ENCODE measurements at places on chromosomes 12 and 14.

GRCh38 chr12:52673217-52673616, 7.0 kb downstream of the KRT1 start:
- DNase-seq: no peak

DNA sequence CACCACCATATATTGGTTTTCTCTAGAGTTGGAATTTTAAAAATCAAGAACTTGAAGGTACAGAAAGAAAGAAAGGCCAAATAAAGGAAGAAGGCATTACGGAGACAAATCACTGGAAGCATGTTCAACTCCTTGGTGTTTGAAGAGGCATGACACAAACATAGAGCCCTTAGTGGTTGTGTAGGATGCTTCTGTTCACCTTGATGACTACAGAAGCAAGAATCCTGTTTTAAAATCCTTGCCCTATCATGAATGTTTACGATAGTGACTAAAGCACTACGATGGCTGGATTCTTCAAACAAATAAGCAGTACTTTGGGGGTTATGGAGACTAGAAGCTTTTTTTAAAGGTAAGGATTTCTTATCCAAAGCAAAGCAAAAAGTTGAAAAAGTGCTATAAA, 10.3 kb upstream of the ISM2 start:
- DNase-seq: no peak

- no peak for DNase-seq
These were observed 104.7 kb upstream of the ESRRB start for GRCh38 chr14:76271041-76271755.

GRCh38 chr14:102688290-102688689, 89.0 kb upstream of the TRAF3 start:
- no peak for DNase-seq

DNA sequence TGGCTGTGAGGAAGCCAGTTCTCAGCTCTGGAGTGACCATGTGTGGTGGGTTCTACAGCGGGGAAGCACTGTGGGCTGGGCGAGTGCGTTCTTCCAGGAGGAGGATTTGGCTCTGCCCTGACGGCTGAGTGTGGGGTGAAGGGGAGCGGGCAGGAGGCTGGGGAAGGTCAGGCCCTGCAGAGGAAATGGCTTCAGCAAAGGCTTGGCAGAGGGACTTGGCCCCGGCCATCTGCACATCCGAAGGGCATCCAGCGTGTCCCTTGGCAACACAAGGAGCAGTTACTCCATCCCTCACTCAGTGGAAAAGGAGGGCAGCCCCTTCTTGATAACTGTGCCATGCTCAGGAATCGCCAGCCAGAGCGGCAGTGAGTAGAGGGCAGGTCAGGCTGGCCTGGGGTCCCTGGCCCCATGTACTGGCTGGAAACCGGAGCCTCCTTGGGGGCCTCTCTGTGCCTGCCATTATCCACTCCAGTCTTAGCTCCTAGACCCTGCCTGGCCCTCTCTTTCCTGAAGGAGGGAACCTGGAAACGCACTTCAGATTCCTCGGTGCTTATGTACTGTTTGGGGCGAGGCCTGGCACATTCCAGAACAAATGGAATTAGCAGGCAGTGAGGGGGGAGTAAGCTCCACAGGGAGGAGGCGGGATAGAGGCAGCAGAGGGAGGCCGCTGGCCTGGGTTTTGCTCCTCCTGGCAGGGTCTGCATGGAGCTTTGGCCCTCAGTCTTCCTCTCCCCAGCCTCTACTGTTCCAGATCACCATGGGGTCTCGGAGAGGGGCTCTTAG, 133.6 kb upstream of the NCOR2 start:
- DNase-seq: no peak
